ENCODE measurements at places on chromosomes 2 and 18. TPM values are rescaled to one million over a fixed set of nuclear protein-coding genes. Genes with fewer than 3 reads are reported as not detected.

TYW5 gene
- total RNA-seq = 11.2 TPM

GRCh38 chr2:39618236-39618635, 47.5 kb upstream of the TMEM178A start:
- peaks cover 34% of the 10 kb centered on the region for H3K27me3 ChIP-seq
- DNase-seq = no peak
- no peaks in the 10 kb centered on the region for H3K4me1 ChIP-seq
- no peak overlapping the region for H3K4me3 ChIP-seq
- no peak overlapping the region for H3K27ac ChIP-seq

DNA sequence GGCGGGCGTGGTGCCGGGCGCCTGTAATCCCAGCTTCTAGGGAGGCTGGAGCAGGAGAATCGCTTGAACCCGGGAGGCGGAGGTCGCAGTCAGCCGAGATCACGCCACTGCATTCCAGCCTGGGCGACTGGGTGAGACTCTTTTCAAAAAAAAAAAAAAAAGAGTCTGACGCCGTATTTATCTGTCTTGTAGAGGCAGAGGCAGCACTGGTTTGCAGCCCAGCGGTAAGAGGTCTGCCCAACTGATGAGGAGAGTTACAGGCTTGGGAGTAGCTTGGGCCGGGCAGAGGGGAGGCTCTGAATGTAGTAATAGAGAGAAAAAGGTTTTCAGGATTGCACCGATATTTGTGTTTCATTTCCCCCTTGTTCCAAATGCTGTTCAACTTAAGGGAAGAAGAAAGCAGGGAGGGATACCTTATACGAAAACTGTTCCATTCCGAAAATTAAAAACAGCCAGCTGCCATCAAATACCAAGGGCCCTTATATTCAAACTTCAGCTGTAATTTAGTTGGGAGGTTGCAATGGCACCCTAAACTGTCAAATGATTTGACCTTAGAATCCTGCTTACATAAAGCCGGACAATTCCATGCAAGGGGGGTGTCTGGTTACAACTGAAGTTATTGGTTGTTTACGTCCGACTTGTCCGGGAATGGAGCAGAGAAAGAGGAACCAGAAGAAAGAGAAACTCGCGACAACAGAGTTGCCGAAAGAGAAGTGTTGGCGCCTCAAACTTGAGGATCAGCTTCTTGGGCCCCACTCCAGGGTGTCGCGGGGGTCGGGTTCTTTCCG, 9.2 kb upstream of the SP9 start:
- H3K27me3 ChIP-seq = peaks cover 79% of the 10 kb centered on the region
- DNase-seq = no peak

GRCh38 chr2:230335461-230335863, 8.5 kb downstream of the SP140L start:
- DNase-seq = no peak
- peak overlapping the region; percentile 57 for H3K27ac ChIP-seq
- H3K36me3 ChIP-seq = peaks cover 72% of the 10 kb centered on the region
- no peaks in the 10 kb centered on the region for H3K27me3 ChIP-seq
- peak overlapping the region; percentile 40 for H3K4me3 ChIP-seq

DNA sequence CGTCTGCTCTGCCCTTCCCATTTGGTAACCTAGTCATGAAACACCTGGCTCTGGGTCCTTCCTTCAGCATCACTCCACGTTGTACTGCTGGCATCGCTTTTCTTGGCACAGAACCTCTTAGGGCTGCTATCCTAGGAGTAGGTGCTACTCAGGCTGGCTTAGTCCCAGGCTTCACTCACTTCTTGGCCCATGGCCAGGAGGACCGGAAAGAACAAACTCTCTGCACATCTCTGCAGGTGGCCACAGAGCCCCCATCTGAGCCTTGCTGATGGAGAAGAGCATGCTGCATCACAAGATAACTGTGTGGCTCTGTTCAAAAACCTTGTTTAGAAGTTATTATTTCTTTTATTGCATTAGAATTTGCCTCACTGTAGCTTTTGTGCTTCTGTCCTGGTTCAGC, 447.2 kb upstream of the TNP1 start:
- H3K27ac ChIP-seq = no peak overlapping the region
- H3K27me3 ChIP-seq = no peaks in the 10 kb centered on the region
- no peak for DNase-seq
- no peak overlapping the region for H3K4me3 ChIP-seq
- H3K4me1 ChIP-seq = no peaks in the 10 kb centered on the region
- no peaks in the 10 kb centered on the region for H3K36me3 ChIP-seq

GRCh38 chr18:78813936-78814710, 165.5 kb upstream of the SALL3 start:
- H3K27ac ChIP-seq = no peak overlapping the region
- no peaks in the 10 kb centered on the region for H3K36me3 ChIP-seq
- no peaks in the 10 kb centered on the region for H3K4me1 ChIP-seq
- no peaks in the 10 kb centered on the region for H3K27me3 ChIP-seq
- no peak overlapping the region for H3K4me3 ChIP-seq

SERPINB11 gene
- total RNA-seq = not detected

MC2R gene
- not detected for total RNA-seq

GRCh38 chr18:75211002-75211621, 515 bp downstream of the TSHZ1 start:
- peak overlapping the region; percentile 98 for H3K27ac ChIP-seq
- DNase-seq = peak; percentile 31
- H3K4me1 ChIP-seq = peaks cover 64% of the 10 kb centered on the region

DNA sequence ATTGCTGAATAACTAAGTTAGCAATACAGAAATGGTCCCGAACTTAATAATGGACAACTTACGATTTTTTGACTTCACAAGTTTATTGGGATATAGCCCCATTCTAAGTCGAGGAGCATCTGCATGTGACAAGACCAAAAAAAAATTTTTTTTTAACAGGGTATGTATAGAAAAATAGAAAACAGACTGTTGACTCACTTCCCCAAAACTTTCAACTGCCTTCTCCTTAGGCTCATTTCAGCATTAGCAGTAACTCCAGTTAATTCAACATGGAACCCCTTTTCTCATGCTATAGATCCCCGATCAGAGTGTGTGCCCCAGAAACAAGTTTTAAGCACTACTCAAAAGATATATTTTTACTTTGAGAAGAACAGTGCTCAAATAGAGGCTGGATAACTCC, 5.4 kb downstream of the CD302 start:
- H3K36me3 ChIP-seq = no peaks in the 10 kb centered on the region
- peaks cover 23% of the 10 kb centered on the region for H3K27me3 ChIP-seq
- no peak for DNase-seq
- H3K27ac ChIP-seq = no peak overlapping the region
- no peak overlapping the region for H3K4me3 ChIP-seq

SMYD5 gene
- 8.9 TPM for total RNA-seq

DNA sequence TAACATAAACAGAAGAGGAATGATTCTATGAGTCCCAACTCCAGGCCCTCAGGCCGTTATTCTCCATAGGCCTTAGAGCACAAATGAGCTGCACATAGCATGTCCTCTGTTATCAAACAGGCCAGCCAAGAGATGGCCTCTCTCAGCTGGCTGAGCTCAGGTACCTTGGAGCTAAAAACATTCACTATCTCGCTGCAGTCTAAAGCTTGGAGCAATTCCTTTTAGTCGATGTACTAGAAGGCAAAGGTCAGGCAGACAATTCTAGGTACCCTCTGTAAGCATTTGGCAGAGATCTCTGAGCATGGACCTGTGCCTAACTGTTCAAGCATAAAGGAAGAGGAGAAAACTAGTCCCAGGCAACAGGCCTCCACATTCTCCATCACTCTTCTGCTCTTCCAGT, 38.0 kb upstream of the ATL2 start:
- no peak for DNase-seq
- no peaks in the 10 kb centered on the region for H3K4me1 ChIP-seq
- peaks cover 9% of the 10 kb centered on the region for H3K36me3 ChIP-seq
- peaks cover 5% of the 10 kb centered on the region for H3K27me3 ChIP-seq
- no peak overlapping the region for H3K4me3 ChIP-seq
- H3K27ac ChIP-seq = no peak overlapping the region

C2orf78 gene
- total RNA-seq = not detected

- peak overlapping the region; percentile 86 for H3K27ac ChIP-seq
- no peak for DNase-seq
- H3K4me3 ChIP-seq = peak overlapping the region; percentile 88
- H3K27me3 ChIP-seq = no peaks in the 10 kb centered on the region
These were observed 837 bp downstream of the NHEJ1 start for GRCh38 chr2:219159771-219160185.

RAX gene
- 0.10 TPM for total RNA-seq

CABYR gene
- 0.48 TPM for total RNA-seq

GRCh38 chr2:39786761-39787522, 7.9 kb upstream of the THUMPD2 start:
- H3K36me3 ChIP-seq = peaks cover 3% of the 10 kb centered on the region
- DNase-seq = no peak
- peaks cover 3% of the 10 kb centered on the region for H3K27me3 ChIP-seq

LRRC30 gene
- total RNA-seq = not detected

RASGRP3 gene
- 8.4 TPM for total RNA-seq

DNA sequence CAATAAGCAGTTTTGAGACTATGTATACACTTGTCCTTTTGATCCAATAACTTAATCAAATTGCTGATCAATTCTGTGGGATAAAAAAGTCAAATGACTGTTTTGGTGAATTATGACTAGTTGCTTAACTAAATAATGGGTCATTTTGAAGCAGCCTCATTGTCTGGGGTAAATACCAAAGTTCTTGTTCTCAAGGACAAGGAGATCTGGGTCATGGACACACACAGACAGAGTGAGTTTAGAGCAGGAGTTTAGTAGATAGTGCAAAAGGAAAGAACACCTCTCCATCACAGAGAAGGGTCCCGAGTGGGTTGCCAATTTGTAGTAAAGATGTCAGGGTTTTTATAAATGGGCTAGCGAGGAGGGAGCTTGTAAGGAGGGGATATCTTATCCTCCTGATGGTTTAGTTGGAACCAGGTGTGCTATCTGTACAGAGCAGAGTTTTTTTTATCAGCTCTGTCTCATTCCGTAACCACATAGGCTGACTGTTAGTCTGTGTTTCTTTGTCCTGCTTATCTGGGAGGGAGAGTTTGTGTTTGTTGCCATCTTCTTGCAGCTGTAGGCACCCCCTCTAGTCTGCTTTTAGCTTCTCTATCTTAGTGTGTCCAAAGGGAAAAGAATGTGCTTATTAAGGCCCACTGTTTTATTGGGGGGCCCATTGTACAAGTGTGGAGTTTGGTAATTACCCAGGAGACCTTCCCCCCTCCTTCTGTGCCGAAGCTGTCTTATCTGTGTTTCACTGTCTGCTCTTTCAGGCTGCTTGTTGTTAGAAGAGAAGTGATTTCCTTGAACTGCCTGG, 48.7 kb upstream of the C1GALT1C1L start:
- H3K27me3 ChIP-seq = peaks cover 11% of the 10 kb centered on the region
- no peak for DNase-seq
- H3K36me3 ChIP-seq = no peaks in the 10 kb centered on the region
- H3K27ac ChIP-seq = no peak overlapping the region
- H3K4me3 ChIP-seq = no peak overlapping the region

DNA sequence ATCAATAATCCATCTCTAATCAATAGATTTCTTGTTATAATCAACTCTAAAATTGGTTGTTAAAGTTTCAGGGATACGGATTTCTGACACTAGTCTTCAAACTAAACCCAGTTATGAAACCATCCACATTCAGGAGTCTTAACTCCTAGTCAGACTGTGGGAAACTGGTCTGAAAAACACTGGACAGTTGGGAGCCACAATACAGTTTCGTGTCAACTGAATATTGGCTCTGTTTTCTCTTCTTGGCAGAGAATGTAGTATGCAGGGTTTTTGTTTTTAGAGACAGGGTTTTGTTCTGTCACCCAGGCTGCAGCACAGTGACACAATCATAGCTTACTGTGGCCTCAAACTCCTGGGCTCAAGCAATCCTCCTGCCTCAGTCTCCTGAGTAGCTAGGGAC, 123.1 kb downstream of the RTTN start:
- H3K27ac ChIP-seq = no peak overlapping the region
- H3K4me1 ChIP-seq = no peaks in the 10 kb centered on the region
- DNase-seq = no peak
- no peaks in the 10 kb centered on the region for H3K27me3 ChIP-seq
- no peak overlapping the region for H3K4me3 ChIP-seq

DNA sequence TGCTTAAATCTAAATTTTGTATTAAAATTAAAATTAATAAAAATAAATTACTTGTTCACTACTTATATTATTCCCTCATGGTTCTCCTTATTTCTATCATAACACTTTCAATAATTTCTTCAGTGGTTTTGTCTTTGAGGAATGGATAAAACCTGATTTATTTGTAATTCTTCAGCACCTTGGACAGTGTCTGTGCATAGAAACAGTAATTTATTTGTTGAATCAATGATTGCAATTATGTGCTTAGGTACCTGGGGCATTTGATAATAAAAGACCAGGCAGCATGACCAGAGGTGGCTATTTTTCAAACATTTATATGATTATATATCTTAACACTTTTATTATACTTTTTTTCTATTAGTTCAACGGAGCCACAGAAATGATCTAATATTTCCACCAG, 1062.7 kb downstream of the DSC3 start:
- no peaks in the 10 kb centered on the region for H3K4me1 ChIP-seq
- no peak overlapping the region for H3K27ac ChIP-seq
- no peak overlapping the region for H3K4me3 ChIP-seq
- no peaks in the 10 kb centered on the region for H3K36me3 ChIP-seq
- no peak for DNase-seq

SLC8A1 gene
- total RNA-seq = 0.45 TPM

FLACC1 gene
- 3.1 TPM for total RNA-seq

GRCh38 chr18:49934457-49934856, 121.1 kb upstream of the ACAA2 start:
- no peaks in the 10 kb centered on the region for H3K36me3 ChIP-seq
- H3K4me3 ChIP-seq = no peak overlapping the region

DNAH6 gene
- 0.50 TPM for total RNA-seq

DNA sequence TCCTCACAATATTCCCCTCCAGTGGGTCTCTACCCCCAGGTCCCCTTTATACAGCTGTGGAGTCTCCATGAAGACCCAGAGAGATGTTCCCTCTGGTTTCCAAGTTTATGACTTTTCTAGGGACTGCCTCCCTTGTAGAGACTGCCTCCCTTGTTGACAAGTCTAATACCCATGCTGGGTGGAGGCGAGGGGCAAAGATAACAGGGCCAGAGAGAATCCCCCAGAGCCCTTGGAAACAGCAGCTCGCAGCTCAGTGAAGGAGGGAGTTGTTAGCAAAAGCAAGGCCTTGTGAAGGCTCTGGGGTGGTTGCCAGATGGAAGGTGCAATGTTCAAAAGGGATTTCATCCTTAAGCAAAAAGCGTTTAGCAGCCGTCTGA, 75.0 kb upstream of the GATA6 start:
- no peaks in the 10 kb centered on the region for H3K27me3 ChIP-seq
- H3K4me3 ChIP-seq = no peak overlapping the region
- H3K27ac ChIP-seq = no peak overlapping the region
- H3K36me3 ChIP-seq = no peaks in the 10 kb centered on the region
- no peaks in the 10 kb centered on the region for H3K4me1 ChIP-seq

GRCh38 chr2:133817680-133818566, 249.7 kb upstream of the NCKAP5 start:
- DNase-seq = no peak
- peaks cover 4% of the 10 kb centered on the region for H3K27me3 ChIP-seq
- H3K4me1 ChIP-seq = no peaks in the 10 kb centered on the region
- H3K36me3 ChIP-seq = no peaks in the 10 kb centered on the region
- no peak overlapping the region for H3K4me3 ChIP-seq

- no peak overlapping the region for H3K4me3 ChIP-seq
- H3K27ac ChIP-seq = no peak overlapping the region
- no peak for DNase-seq
- peaks cover 15% of the 10 kb centered on the region for H3K4me1 ChIP-seq
- peaks cover 11% of the 10 kb centered on the region for H3K27me3 ChIP-seq
These were observed 4.4 kb downstream of the SESTD1 start for GRCh38 chr2:179260224-179260623.

- H3K36me3 ChIP-seq = peaks cover 64% of the 10 kb centered on the region
- no peak overlapping the region for H3K4me3 ChIP-seq
These were observed 40.7 kb downstream of the EIF5B start for GRCh38 chr2:99377879-99378278.

CRYBA2 gene
- not detected for total RNA-seq

PAX3 gene
- total RNA-seq = not detected

Data from activated CD4-positive, alpha-beta memory T cell treated with anti-CD3 and anti-CD28 coated beads, Interleukin-2, amount 10 ng/mL, durations not matched to agents 7 days and 5 days (primary cell).